Lower leg skin (tissue), 4 donors: ENCODE measurements at places on chromosomes 1 and 21.

DNA sequence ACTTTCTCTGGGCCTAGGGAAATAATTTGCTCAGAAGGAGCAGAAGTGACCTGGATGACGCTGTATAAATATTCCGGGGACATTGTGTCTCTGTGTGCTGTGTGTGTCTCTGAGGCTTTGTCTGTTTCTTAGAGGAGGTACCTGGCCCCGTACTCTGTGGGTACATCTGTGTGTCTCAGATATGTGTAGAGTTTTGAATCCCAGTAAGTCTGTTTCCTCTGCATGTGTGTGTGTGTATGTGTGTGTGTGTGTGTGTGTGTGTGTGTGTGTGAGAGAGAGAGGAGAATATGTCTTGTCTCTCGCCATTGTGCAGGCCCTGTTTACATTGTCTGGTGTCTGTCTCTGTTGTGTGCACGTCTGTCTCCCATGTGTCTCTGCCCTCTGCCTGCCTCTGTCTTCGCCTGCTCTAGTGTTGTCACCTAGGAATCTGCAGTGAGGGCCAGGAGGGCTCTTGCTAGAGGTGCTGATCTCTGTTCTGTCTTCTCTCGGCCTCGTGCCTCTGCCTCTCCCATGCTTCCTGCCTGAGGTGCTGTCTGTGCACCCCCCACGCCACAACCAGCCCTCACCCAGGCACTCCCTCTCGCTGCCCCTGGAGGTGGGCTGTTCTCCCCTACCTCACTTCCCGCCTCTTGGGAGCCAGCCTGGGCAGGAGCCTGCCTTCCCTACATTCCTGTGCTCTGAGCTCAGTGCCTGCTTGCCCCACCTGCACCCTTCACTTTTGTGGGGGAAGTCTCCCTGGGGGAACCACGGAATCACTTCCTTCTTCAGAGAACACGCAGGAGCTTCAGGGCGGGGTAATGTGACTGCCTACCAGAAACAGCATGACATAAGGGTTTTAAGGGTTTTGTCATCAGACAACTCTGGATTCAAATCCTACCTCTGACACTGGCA, 5.9 kb downstream of the MAP7D1 start:
- no peak for DNase-seq

DNA sequence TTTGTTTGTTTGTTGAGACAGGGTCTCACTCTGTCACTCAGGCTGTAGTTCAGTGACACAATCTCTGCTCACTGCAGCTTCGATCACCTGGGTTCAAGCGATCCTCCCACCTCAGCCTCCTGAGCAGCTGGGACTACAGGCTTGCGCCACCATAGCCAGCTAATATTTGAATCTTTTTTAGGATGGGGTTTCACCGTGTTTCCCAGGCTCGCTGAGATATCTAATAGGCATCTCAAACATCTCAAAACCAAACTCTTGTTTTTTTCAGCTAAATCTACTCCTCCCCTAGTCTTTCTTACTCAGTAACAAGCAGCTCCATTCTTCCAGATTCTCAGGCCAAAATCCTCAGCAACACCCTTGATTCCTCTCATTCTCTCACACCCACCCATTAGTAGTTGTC, 22.0 kb upstream of the SRRM1 start:
- no peak for DNase-seq

GRCh38 chr1:45876000-45876617, 72.7 kb downstream of the MAST2 start:
- DNase-seq = no peak

GRCh38 chr1:114203595-114204128, 50.0 kb upstream of the SYT6 start:
- DNase-seq = no peak

- peak; percentile 78 for DNase-seq
These were observed 156.1 kb downstream of the KIF26B start for GRCh38 chr1:245310571-245311531.

GRCh38 chr1:7261490-7261889, 476.2 kb downstream of the CAMTA1 start:
- no peak for DNase-seq

DNA sequence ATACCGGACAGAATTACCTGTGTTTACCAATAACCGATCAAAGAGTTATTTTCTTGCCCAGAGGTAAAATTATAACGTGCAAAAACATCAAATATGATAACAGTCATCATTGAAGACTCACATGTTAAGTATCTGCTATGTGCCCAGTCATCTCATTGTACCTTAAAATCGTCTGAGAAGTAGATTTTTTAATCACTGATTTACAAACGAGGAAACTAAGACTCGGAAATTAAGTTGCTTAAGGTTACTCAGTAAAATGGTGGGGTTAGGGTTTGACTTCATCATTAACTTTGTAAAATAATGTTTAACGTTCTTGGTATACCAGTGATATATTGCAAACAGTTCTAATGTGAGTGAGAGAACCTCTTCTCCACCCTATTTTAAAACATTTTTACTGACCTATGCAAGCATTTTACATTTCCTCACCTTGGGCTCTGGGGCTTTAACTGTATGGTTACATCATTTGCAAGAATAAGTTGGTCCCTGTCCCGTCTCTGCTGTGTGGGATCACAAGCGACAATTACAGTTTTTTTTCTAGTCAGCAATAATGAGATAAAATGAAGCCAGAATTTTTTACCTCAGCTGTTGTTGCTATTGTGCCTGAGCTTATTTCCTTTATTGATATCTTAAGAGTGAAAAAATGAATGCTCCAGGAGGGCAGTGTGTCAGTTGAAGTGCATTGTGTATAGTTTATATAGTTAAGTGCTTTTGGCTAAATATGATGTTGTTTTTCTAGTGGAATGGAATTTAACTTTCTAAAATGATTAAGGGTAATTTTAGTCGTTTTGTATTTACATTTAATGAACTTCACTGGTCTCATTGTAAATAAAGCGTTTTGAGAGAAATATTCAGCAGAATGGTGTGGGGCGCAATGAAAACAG, 2.7 kb downstream of the RPRD2 start:
- DNase-seq = no peak

DNA sequence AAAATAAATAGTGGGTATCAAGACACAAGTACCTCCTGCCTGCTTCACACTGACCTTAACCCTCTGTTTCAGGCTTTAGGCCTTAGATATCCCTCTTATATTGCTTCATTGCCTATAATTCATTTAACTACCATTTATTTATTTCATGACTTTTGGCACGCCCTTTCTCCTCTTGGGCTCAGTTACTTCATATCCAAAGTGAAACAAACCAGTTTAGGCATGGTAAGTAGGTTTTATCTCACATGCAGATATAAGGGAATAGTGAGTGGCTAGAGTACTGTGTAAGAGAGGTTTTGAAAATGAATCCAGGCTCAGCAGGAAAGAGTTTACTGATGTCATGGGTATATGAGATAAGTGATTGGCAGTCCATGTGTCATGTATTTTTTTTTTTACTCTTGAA, 69.8 kb upstream of the BEND5 start:
- no peak for DNase-seq

DNA sequence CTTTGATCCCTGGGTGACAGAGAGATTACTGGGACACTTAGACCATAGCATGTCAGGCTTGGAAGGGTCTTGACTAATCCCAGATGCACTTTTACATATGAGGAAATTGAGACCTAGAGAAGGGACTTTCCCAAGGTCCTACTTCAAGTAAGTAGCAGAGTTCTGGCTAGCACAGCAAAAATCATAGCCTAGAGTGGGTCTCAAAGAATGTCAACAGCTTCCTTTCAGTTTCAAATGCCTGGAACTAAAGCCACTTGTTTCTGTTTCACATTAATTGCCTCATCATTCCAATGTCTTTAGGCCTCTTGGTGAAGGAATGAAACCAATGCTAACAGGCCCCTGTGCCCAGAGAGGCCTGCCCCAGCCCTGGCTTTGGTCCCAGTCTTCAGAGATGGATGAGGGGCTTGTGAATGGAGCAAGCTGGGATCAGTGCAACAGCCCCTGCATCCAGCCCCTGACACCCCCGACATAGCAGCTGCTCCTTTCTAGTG, 26.6 kb downstream of the ATF3 start:
- peak; percentile 59 for DNase-seq

DNA sequence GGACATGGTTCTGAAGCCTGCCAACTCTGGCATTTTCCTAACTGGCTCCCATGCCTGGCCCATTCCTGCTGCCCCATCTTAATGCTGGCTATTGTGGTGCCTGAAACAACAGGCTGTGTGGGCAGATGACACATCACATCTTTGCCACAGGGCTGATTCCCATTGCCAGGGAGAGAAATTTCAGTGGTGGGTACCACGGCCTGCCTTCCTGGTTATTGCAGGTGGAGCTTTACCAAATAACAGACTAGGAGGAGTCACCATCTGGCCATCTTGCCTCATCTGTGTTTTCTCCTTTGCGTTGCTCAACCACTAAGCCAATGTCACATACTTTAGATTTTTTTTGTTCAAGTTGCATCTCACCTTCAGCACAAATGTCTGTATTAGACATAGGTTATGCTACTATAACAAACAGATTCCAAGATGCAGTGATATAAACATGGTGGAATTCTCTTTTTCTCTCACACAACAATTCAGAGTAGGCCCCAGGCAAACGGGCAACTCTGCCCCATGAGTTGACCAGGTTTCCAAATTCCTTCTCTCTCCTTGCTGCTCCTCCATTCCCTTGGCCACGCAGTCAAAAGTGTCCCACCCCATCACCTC, 14.1 kb downstream of the CDA start:
- DNase-seq = no peak

DNA sequence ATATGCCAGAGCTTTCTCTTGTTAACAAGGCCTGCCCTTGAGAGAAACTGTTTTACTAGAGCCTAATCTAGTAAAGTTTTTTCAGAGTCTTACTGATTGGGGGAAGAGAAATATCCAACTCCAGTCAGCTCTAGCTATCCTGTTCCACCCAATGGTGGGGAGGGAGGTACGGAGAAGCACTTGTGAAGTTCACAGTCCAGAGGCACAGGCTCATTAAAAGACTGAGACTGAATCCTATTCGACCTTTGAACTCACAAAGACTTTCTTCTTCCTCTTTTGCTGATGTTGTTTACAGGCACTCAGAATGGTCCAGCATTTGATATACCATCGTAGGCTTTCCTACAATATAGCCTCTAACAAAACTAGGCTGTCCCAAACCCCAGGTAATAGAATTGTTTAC, 15.5 kb upstream of the SFT2D2 start:
- DNase-seq = no peak
